Colonic mucosa (tissue), 4 donors: ENCODE measurements at places on chromosomes 5 and 9.

GRCh38 chr5:177576169-177576568 lies 15.8 kb upstream of the TMED9 start:
- no peak for DNase-seq

GRCh38 chr9:136584401-136584932 lies 38.6 kb upstream of the NOTCH1 start:
- no peak for DNase-seq

GRCh38 chr5:94692581-94692980 lies 74.1 kb downstream of the SLF1 start:
- DNase-seq: no peak

GRCh38 chr5:158060212-158060611 lies 201.3 kb upstream of the CLINT1 start:
- DNase-seq: no peak

DNA sequence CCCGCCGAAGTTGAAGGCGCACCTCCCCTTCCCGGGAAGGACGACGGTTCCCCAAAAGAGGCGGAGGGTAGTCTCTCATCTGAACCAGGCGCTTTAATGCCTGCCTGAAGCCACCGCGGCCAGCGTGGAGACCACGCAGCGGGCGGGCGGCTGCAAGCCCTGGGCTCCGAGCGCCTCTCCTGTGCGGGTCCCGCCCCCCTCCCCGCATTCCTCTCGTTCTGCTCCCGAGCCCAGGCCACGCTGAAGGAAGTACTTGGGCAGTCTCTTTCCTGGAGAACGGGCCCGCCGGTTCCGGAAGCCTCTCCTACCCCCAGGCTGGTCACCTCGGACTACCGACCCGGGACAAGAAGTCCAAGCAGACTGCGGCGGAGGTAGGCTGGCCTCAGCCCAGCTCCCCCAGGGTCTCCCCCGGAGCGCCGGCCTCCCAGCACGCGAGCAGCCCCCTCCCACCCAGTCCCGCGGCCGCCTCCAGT lies 571 bp downstream of the PPIC start:
- peak; percentile 59 for DNase-seq

DNA sequence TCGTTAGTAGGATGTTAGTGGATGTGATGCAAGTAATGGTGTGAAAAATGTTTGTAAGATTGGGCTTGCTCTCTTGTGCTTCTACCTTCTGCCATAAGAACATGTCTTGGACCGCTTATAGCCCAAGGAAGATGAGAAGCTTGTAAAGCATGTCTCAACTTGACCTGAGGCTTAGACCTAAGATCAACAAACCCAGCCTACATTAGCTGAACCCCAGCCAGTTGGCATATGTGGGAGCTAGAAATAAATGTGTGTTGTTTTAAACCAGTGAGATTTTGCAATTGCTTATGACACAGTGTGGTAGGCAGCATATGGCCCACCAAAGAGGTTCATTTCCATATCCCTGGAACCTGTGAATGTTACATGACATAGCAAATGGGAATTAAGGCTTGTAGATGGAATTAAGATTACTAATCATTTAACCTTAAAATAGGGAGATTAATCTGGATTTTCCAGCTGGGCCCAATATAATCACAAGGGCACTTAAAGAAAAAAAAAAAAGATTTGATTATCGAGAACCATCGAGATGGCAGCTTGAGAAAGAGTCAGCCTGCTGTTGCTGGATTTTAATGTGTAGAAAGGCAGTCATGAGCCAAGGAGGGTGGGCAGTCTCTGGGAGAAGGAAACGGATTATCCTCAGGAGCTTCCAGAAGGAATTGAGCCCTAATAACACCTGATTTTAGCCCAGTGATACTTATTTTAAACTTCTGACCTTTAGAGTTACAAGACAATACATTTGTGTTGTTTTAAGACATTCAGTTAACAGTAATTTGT lies 27.3 kb upstream of the EDIL3 start:
- no peak for DNase-seq

DNA sequence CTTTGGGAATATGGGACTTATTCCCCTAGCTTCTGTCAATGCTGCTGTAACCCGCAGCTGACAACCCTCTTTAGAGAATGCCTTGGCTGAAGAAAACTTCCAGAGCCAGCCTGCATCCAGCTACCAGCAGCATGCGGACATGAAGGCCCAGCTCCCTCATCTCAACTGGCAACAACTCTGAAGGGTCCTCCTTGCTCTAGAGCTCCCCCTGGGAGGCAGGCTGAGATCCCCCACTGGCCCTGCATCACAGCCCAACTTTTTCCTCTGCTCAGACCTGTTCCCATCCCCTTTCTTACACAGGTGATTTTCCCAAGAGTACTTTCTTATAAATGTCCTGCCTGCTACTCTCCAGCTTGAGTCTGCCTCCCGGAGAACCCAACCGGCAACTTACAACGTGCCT lies 18.7 kb upstream of the WNT8A start:
- no peak for DNase-seq

DNA sequence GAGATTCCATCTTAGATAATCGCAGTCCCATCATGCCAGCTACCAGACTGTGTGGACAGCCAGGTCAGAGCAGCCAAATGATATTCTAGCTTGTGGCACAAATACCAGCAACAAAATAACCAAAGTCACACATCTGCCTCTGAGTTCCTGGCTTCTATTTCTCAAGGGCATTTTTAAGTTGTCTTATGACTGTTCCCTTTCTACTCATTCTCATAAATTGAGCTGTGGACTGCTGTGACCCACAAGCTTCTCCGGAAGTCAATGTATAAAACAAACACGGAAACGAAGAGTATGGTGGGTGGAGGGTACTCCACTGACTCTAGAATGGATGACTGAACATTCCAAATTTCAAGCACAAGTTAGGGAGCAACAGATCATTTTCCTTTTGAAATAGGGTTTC lies 43.9 kb downstream of the PDCD1LG2 start:
- DNase-seq: no peak
